B cell (primary cell): ENCODE measurements at places on chromosomes 4 and X. TPM values are rescaled to one million over a fixed set of nuclear protein-coding genes. Genes with fewer than 3 reads are reported as not detected.

The IL13RA2 gene
- total RNA-seq: not detected in 2 replicates

The BOD1L1 gene
- total RNA-seq: 107 and 109 TPM in 2 replicates

The APOO gene
- 7.2 and 11.7 TPM in 2 replicates for total RNA-seq

The ASMT gene
- total RNA-seq: 0.66 TPM in 1 of 2 replicates, not detected in the other

The ATP8A1 gene
- total RNA-seq: 51.8 and 54.3 TPM in 2 replicates

The TMSB4X gene
- 2,468 and 2,550 TPM in 2 replicates for total RNA-seq

The SCOC gene
- total RNA-seq: 18.4 and 19.2 TPM in 2 replicates

The ASIC5 gene
- not detected in 2 replicates for total RNA-seq

The IL2RG gene
- 276 and 297 TPM in 2 replicates for total RNA-seq

The TMPRSS11F gene
- not detected in 2 replicates for total RNA-seq

The EGF gene
- total RNA-seq: not detected in 2 replicates

The PDCL2 gene
- not detected in 2 replicates for total RNA-seq

- peaks cover 12% of the 10 kb centered on the region for H3K4me1 ChIP-seq
- DNase-seq: no peak
- no peak overlapping the region for H3K4me3 ChIP-seq
- H3K36me3 ChIP-seq: no peaks in the 10 kb centered on the region
These were observed 12.8 kb upstream of the NAT8L start for GRCh38 chr4:2046031-2046961.

GRCh38 chr4:55107054-55107453, 18.3 kb downstream of the KDR start:
- H3K27ac ChIP-seq: no peak overlapping the region
- no peaks in the 10 kb centered on the region for H3K27me3 ChIP-seq
- no peaks in the 10 kb centered on the region for H3K4me1 ChIP-seq
- no peaks in the 10 kb centered on the region for H3K36me3 ChIP-seq

DNA sequence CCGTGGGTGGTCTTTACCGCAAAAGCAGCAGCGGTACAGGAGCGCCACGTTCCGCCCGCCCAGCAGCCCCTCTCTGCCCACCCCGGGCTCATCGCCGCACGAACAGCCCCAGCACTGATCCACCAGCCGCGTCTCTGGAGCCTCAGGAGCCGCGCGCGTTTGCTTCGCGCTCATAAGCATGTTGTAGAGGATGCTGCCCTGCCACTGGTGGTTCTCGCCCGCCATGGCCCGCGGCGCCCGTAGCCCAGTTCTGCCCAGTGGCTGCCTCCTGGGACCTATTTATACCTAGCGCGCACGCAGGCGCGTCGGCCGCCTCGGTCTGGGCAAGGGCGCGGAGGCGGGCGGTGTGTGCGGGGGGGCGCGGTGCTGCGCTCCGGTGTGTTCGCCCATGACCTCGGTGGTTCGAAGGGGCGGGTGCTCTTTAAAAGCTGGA, at the start of gene NR0B1:
TSS of gene NR0B1 (minus strand) at position 252 of the 433 bp plus-strand sequence. CDS start at position 225, 27 bp downstream.
- H3K27ac ChIP-seq: no peak within 1 kb of the TSS
- no peaks in the 10 kb centered on the region for H3K36me3 ChIP-seq
- no peak for DNase-seq
- H3K4me1 ChIP-seq: no peaks in the 10 kb centered on the region
- no peak within 1 kb of the TSS for H3K4me3 ChIP-seq

DNA sequence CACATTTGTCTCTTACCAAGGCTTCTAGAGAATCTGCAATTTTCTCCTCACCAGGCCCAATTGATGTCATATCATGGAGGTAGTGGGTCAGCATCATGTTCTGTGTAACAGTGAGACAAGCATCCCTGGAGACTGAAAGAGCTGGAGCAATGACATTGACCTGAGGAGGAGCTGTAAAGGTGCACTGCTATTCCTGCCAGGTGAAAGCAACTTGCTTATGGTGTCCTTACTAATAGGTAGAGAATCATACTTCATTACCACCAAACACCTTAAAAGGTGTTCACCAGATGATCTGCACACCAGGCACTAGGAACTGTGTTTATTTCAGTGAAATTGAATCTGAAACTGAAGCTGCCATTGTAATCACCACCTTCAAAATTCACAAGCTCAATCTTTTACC, 188.7 kb downstream of the AFAP1 start:
- no peak overlapping the region for H3K4me3 ChIP-seq
- DNase-seq: no peak
- H3K4me1 ChIP-seq: no peaks in the 10 kb centered on the region
- H3K36me3 ChIP-seq: no peaks in the 10 kb centered on the region
- no peak overlapping the region for H3K27ac ChIP-seq

DNA sequence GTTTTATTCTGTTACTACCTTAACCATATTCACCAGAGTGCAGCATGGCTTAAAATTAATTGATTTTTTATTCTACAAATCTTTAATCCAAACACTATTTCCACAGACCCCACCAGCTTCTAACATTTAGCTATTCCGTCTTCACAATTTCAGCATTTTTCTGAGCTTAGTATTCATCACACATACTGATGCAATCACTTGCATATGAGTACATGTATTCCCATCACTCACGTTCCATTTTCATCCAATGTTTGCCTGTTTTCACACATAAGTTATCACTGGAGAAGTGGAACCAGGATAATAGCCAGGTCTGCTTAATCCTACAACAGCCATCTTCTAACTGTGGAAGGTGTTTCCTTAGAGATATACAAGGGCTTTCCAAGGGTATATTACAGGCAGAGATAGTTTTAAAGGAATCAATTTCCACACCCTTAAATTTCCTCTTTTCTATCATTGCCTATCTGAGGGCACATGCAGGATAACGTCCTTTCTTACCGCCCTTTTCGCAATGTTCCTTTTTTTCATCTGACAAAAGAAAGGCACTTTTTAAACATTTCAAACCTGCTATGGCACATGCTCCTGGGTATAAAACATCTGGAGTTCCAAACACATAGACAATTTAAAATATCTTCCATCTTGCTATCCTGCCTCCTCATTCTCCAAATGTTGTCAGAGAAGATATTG, 115.8 kb downstream of the CORIN start:
- H3K4me3 ChIP-seq: no peak overlapping the region

GRCh38 chr4:68175562-68176155, 46.0 kb upstream of the TMPRSS11F start:
- DNase-seq: peak; percentile 60
- no peaks in the 10 kb centered on the region for H3K36me3 ChIP-seq
- no peak overlapping the region for H3K27ac ChIP-seq
- H3K27me3 ChIP-seq: no peaks in the 10 kb centered on the region
- H3K4me1 ChIP-seq: no peaks in the 10 kb centered on the region

GRCh38 chrX:10892621-10893225, 218.4 kb upstream of the HCCS start:
- DNase-seq: no peak
- no peaks in the 10 kb centered on the region for H3K4me1 ChIP-seq
- H3K4me3 ChIP-seq: no peak overlapping the region
- no peak overlapping the region for H3K27ac ChIP-seq

- H3K36me3 ChIP-seq: peaks cover 4% of the 10 kb centered on the region
- peaks cover 34% of the 10 kb centered on the region for H3K4me1 ChIP-seq
- DNase-seq: peak; percentile 100
- H3K27ac ChIP-seq: peak within 1 kb of the TSS; percentile 89
These were observed at the start of the genes HAUS3 and POLN for GRCh38 chr4:2241410-2242353. Gene HAUS3, minus strand, starts transcription at chr4:2242121. Its CDS starts 1,175 bp downstream, at chr4:2240946. Gene POLN, minus strand, starts transcription at chr4:2242121. Its CDS starts 12,890 bp downstream, at chr4:2229231.

DNA sequence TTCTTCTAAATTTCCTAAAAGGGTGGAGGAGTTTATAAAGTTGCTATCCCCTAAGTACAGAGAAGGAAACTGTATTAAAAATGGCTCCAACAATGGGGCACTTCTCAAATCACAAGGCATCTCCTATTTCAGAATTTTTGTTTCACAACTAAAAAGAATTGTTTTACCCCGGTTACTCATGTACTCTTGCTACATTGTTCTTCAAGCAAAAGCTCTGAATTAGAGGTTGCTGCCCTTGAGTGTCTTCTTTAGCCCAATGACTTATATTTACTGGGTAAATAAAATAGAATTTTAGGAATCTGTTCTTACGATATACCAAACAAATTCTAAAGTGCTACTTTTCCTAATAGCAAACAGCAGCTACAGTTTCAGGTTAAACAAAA, 67.5 kb downstream of the PPEF2 start:
- no peaks in the 10 kb centered on the region for H3K4me1 ChIP-seq
- H3K27ac ChIP-seq: no peak overlapping the region

DNA sequence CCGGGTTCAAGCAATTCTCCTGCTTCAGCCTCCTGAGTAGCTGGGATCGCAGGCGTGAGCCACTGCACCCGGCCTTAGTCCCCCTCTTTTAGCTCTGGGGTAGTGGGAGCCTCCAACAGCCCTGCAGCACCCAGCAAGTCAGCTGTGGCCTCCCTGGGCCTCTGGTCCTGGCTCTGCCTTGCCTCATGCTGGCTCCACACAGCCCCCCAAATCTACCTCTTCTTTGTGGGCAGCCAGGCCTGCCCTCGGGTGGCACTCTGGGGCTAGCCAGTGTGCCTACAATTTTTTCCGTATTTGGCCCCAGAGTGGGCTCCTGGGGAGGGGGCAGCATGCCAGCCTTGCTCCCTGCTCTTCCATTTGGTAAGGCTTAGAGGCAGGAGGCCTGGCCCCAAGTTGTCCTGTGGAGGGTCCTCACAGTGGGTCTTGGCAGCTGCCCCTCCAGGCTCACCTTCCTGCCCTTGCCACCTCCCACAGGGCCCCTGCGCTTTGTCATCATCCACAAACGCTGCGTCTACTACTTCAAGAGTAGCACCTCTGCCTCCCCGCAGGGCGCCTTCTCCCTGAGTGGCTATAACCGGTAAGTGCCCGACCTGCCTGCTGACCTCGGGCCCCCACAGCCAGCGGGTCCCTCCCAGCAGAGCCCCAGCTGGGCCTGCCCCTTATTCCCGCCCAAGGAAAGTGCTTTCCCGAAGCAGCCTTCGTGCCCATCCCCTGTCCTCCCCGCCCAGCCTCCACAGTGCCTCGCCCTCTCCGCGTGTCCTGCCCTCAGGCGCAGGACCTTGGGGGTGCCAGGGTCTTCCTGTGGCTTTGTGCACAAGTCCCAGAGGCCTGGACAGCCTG, 21.0 kb upstream of the ADD1 start:
- H3K27ac ChIP-seq: no peak overlapping the region
- peaks cover 22% of the 10 kb centered on the region for H3K4me1 ChIP-seq
- H3K36me3 ChIP-seq: peaks cover 1% of the 10 kb centered on the region
- no peaks in the 10 kb centered on the region for H3K27me3 ChIP-seq
- no peak for DNase-seq

DNA sequence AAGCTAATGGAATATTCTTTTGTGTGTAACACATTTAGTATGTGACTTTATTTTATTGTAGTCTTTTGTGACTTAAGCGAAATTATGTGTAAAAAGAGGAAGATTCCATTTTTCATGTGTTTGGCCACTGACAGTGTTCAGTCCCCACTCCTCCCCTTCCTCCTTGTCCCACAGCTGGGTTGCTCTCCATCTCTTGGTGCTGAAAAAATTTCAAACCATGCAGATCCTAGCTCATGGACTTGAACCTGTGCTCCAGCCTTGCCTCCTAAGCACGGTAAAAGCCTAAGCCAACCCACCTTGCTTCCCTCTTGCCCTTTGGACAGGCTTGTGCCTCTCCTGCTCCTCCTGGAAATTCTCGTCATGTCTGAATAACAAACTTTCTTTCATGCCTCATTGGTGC, 2008.5 kb upstream of the TENM3 start:
- no peak overlapping the region for H3K4me3 ChIP-seq
- no peak for DNase-seq
- H3K36me3 ChIP-seq: no peaks in the 10 kb centered on the region
- no peaks in the 10 kb centered on the region for H3K27me3 ChIP-seq
- H3K4me1 ChIP-seq: no peaks in the 10 kb centered on the region
- no peak overlapping the region for H3K27ac ChIP-seq

DNA sequence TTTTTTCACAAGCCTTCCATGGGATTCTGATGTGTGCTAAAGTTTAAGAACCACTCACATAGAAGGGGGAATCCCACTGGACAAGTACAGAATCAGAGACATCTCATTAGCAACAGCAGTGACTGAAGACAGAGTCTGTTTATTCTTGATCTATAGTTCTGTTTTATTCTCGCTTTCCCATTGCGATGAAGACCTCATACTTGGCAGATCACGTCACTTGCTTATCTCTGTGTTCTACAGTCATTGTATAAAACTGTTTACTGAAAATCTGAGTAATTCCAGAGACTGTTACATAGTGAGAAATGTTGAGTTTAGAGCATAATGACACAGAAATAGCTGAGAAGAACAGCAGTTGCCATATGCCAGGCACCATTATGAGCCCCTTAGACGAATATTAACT, 185.5 kb downstream of the PTTG2 start:
- no peaks in the 10 kb centered on the region for H3K27me3 ChIP-seq
- no peak for DNase-seq
- H3K4me3 ChIP-seq: no peak overlapping the region

GRCh38 chr4:56671373-56671772, 9.7 kb downstream of the HOPX start:
- H3K27ac ChIP-seq: no peak overlapping the region
- H3K4me1 ChIP-seq: no peaks in the 10 kb centered on the region
- no peak overlapping the region for H3K4me3 ChIP-seq

DNA sequence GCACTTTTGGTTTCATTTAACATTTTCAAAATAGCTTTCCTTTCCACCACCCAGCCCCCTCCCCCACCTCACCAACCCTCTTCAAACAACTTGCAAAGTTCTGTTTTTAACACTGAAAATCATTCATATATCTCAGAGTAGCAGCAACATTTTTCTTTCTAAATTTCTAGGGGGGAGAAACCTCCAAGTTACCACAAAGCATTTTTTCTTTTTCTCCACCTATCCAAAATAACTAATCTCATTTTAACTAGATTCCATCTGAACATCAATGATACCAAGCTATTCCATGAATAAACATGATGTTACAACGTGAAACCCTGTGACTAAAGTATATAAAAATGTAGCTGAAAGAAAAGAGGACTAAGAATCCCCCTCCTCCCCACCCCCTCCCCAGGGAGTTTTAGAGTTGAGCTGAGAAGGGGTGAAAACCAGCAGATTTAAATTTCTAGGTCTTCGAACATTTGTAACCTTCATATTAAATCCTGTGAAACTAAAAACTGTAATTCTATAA, 5.2 kb downstream of the LDB2 start:
- no peak for DNase-seq
- no peak overlapping the region for H3K4me3 ChIP-seq
- H3K27me3 ChIP-seq: no peaks in the 10 kb centered on the region

- H3K4me3 ChIP-seq: no peak overlapping the region
- H3K27me3 ChIP-seq: no peaks in the 10 kb centered on the region
- no peak overlapping the region for H3K27ac ChIP-seq
- no peak for DNase-seq
- no peaks in the 10 kb centered on the region for H3K4me1 ChIP-seq
- H3K36me3 ChIP-seq: no peaks in the 10 kb centered on the region
These were observed 304.8 kb downstream of the QDPR start for GRCh38 chr4:17206829-17207801.

- H3K36me3 ChIP-seq: no peaks in the 10 kb centered on the region
- DNase-seq: no peak
- no peak overlapping the region for H3K4me3 ChIP-seq
- H3K4me1 ChIP-seq: no peaks in the 10 kb centered on the region
These were observed 179.1 kb upstream of the GPRIN3 start for GRCh38 chr4:89486673-89487072.
